ENCODE measurements at places on chromosomes 5 and 9.
A peak's percentile ranks its signal among the peaks of the same experiment; 100 is the strongest.

DNA sequence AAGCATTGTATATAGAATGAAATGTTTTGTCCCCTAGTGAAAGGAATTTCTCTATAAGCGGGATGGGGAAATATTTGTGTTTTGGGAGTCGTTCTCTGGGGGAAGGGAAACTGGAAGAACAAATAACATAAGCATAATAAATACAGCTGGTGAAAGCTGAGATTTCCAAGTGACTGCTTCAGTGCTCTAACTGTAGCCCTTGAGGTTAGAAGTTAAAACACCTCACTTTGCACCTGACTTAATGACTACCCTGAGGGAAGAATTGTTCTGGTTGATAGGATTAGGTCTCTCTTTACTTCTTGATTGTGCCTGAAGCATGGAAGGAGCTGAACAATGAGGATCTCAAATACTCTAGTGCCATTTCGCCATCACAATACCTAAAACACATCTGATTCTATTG, 307.4 kb downstream of the MAN2A1 start:
- no peak for DNase-seq

DNA sequence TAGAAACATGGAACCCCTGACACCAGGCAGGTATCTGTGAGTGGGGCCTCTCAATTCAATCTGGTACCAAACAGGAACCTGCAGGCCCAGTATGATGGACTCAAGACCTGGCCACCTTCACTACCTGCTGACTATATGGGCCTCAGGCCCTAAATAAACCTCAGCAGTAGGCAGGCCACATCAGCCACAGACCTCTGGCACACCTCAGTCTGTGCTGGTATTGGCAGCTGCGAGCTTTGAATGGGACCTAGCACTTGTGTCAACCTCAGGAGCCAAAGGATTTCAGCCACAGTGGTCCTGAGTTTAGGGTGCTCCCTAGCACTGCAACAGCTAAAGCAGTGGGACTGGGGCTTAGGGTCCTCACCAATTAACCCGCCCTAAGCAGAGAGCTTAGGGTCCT, 325.5 kb downstream of the ZNF608 start:
- DNase-seq: no peak

GRCh38 chr5:97077246-97077645, 65.2 kb downstream of the LIX1 start:
- DNase-seq: no peak

DNA sequence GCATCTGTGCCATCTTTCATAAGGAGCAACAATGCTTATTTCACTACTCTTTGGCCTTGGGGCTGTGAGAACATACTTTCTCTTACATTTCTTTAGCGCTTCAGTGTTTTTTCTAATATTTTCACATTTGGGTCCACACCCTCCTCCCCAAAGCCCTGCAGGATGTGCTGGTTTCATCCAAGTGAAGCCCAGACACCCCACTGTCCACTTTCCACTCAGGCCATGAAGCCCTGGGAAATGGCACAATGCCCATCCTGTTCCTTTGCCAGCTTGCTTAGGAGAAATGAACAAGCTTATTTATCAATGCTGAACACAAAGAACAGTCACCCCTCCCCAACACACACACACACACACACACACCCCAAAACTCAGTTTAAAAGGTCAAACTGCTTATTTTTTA, 17.3 kb upstream of the TMOD1 start:
- no peak for DNase-seq

DNA sequence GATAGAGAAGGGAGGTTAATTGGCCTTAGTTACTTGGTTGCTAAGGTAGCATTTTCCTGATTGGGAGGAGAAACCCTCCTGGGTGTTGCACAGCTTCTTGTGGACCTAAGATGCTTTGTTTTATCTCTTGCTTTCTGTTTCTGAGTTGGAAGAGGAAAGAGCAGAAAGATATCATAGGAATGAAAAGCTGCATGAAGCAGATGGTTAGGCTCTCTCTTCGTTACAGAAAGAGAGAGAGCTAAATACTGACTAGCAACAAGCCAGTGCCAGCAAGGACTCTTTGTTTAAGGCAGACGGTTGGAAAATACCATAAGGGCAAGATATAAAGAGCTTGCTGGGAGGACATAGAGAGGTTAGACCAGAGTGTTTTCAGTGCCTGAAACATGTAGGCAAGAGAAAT, 103.1 kb downstream of the ATG10 start:
- DNase-seq: no peak

GRCh38 chr9:89358376-89358916, 40.1 kb downstream of the SECISBP2 start:
- no peak for DNase-seq

DNA sequence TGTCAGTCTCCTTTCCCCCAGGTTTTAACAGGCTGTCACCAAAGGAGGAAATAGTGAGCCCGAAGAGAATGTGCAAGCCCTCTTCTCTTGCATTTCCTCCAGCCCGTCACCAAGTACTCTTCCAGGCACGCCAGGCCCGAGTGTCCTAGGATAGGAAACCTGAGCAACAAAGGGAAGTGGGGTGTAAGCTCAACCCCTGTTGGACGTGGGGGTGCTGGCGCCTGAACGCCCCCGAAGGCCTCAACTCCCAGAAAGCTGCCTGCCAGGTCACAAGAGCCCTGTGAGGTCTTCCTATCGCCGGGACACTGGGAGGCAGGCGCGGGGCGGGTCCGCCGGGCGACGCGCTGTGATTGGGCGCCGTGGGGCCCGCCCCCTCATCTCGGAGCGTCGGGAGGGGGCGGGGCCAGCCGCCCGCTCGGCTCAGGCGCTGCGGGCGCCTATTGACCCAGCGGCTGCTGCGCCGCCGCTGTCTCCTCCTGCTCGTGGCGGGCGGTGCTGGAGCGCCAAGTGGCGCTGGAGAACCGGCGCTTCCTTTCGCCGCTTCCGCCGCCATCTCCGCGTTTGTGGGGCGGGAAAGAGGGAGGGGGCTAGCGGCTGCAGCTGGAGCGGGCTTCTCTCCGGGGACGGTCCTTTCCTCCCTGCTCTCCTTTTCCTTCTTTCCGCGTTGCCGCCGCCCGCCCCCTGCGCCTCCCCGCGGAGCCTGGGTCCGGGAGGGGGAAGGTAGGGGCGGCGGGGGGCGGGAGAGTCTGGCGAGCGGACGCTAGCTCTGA, 572 bp upstream of the MAN2A1 start:
- peak; percentile 64 for DNase-seq

DNA sequence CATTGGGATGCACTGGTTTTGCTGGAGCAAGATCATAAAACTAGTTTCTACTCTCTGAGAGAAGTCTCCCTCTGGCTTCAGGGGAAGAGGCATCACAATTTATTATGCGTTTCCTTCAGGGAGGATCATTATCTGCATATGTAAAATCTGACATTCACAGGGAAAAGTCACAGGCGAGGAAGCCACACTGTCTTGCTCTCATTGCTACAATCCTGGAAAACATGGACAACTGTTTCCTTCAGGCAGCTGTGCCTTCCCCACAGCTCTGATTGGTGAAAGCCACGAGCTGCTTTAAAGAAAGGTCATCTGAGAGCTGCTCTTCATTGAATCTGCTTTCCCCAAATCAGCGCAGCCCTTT, 397.8 kb downstream of the MED10 start:
- no peak for DNase-seq

DNA sequence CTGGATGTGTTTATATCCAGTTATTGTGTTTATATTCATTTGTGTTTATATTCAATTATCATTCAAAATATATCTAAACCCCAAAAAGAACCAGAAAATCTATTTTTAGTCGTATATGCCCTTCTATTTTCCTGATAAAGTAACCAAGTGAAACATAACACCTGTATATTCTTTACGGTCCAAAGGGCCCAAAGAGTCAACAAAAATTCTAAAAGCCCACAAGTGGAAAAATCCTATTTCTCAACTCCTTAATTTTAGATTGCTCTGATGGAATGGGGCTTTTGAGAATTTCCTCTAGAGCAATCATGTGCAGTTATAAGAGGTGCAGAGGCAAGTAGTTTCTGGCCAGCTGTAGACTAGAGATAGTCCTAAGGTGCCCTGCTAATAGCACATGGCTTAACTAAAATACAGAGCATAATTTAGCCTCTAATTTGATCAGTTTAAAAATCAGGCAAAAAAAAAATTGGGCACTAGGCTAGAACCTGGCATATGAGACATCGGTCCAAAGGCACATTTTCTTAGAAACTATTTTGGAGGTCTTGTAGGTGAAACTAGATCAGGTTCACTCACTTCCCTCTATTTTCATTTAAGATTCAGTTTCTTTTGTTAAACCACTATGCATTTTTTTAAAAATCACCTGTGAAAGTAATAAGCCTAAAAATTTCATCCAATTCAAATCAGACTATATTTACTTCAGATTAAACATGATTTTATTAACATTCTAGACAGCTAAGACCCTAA, 256.0 kb downstream of the FBXL17 start:
- DNase-seq: no peak

DNA sequence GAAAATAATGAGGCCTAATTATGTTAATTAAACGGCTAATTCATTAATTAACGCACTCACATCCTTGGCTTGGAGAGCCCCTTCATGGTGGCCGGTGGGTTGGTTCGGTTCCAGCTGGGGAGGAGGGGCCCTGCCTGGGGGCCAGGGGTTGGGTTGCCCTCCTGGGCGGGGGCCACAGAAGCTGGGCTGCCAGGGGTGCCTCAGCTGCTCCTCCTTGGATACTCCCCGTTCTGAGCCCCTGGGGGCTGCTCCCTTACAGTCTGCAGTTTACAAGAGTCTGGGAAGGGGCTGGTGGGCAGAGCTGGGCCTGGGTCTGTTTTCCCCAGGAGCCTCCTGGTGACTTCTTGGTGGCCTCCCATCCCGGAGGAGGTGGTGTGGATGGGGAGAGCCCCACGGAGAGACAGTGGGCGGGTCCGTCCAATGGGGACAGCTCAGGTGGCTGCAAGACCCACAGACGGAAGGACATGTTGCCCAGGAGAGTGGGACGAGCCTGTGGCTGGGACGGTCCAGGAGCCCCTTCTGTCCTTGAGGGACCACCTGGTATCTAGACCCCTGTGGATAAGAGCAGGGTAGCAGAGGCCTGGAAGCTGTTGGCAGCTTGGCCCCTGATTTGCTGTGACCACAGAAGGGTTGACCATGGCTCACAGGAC, 277.5 kb downstream of the PBX3 start:
- DNase-seq: no peak

DNA sequence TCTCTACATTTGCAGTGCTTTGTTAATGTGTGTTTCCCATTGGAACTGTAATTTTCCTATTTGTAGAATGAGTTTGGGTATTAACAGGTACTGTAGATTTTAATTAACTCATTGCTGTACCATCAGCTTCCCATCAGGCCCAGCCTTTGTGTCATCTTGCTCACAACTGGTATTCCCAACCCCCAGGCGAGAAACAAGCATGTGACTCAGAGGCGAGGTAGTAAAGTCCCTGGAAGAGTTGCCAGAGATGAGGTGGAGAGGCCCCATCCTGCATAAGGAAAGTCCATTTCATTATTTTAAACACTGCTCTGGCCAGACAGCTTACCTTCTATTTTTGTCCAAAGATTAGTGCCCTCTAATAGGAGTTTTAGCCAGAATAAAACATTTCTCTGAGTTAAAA, 29.9 kb downstream of the ADCY2 start:
- DNase-seq: no peak

DNA sequence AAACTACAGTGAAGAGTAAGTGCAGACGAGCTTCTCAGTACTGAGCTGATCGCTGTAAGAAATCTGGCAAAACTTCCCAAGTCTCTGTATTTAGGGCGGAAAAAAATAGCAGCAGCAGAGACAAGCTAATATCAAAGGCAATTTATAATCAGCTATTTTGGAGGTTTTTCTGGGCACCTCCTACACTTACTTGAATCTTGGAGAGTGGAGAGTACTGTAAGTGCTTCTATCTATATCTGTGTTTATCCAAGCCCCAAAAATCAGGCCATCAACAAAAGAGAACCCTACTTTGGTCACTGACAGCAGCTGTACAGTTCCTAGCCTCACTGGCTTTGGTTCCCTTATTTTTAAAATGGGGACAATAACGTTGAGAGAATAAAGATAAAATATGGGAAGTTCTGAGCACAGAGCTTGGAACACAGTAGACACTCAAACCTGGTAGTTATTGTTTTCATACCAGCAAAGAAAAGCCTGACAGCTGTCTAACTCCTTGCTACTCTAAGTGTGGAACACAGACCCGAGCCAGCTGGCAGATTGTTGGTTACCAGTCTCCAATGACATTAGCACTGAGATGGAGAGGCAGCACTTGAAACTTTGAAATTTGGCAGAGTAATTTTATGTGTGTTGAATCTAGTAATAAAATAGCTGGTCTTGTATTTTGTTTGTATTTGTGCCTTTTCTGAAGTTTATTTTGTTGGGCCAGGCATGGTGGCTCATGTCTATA, 96.0 kb upstream of the SLC28A3 start:
- no peak for DNase-seq

- no peak for DNase-seq
Observed at GRCh38 chr9:115192280-115192679, 74.3 kb upstream of the TNC start.

DNA sequence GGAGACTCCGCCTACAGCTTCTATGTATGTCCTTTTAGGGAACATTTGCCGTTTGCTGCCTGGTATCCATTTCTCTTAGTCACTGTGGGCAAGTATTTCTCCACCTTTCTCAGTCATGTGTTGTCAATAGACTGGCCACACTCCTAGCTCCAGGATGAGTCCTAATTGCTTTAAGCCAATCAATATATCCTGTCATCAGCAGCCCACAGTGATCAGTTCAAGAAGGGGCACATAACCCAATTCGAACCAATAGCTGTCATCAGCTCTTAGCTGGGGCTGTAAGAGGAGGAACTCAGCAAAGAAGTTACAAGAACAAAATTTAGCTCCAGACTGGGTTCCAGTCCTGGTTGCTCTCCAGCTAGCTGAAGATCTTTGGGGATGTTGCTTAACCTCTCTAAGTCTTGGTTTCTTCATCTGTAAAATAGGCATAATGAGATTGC, 70.7 kb upstream of the MAN2A1 start:
- no peak for DNase-seq

DNA sequence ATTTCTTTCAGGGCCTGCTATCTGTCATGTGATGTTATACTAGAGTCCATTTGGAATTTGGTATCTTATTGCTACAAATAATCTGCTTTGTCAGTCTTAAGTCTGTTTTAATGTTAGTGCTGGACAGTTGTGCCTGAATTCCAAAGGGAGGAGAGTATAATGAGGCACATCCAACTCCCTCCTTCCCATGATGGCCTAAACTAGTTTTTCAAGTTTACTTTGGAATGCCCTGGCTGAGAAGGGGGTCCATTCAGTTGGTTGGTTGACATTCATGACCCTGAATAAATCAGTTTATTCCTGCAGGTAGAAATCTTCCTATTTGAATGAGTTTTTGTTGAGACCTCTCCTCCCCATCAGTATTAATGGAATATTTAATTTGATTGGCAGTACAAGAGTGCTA, 9.4 kb upstream of the LRRTM2 start:
- no peak for DNase-seq

GRCh38 chr9:136544548-136544963, 1.3 kb downstream of the NOTCH1 start:
- DNase-seq: peak; percentile 38

DNA sequence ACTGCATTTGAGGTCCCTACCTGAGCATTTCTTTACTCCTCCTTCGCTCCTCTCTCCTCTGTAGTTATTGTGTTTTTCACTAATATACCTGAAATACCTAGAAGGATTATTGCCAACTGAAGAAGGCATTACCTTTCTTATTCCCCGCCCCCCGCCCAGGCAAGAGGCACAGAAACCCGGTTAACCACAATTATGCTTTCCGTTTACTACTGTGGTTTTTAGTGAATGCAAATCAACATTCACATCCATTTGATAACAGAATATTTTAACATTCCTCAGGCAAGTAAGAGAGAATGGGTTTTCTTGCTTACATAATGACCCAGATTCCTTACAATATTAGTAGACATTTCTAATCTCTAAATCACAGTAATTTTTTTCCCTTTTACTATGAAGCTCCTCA, 136.9 kb downstream of the PCSK5 start:
- no peak for DNase-seq

- no peak for DNase-seq
Observed at GRCh38 chr5:171538681-171539080, 119.2 kb downstream of the FGF18 start.
